ENCODE measurements at places on chromosomes 3 and 15. TPM values are rescaled to one million over a fixed set of nuclear protein-coding genes. Genes with fewer than 3 reads are reported as not detected.

- DNase-seq: no peak
Observed at GRCh38 chr3:195159117-195159813, 111.7 kb downstream of the XXYLT1 start.

GRCh38 chr3:156300929-156301840 lies 180.8 kb downstream of the KCNAB1 start:
- no peak for DNase-seq

GPR62 gene
- total RNA-seq: not detected

ENTPD3 gene
- not detected for total RNA-seq

C3orf49 gene
- not detected for total RNA-seq

GOLGA8R gene
- 1.8 TPM for total RNA-seq

CPN2 gene
- not detected for total RNA-seq

TIMP4 gene
- total RNA-seq: 6.1 TPM

DNA sequence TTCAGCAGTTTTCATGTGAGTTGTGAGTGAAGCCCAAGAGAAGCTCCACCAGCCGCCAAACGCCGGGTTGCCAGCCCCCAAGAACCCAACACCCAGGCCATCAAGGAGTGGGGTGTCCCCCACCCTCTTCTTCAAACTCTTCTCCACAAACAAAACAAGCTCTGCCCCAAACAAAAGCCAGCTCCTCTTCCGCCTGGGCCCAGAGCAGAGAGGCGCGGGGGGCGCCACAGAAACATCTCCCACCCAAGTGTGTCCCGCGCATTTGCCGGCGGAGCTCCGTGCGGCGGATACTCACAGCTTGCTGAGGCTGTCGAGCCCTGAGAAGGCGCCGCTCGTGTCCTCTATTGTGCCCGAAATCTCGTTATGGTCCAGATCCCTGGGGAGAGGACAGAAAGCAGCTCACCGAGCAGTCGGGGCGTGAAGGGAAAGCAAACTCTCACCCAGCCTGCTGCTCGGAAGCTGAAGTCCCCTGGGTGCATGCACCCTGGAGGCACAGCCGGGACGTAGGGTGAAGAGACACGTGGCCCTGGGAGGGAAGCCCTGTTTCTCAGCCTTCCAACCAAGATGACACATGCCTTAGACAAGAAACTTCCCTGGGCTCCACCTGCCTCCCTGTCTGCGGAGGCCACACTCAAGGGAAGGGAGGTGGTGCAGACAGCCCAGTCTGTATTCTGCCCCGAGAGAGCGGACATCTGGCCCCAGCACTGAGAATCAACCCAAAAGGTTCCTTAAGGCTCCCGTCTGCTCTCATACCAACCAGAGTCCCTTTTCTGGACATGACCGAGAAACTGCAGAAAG lies 95.7 kb downstream of the LRIG1 start:
- DNase-seq: no peak

DNA sequence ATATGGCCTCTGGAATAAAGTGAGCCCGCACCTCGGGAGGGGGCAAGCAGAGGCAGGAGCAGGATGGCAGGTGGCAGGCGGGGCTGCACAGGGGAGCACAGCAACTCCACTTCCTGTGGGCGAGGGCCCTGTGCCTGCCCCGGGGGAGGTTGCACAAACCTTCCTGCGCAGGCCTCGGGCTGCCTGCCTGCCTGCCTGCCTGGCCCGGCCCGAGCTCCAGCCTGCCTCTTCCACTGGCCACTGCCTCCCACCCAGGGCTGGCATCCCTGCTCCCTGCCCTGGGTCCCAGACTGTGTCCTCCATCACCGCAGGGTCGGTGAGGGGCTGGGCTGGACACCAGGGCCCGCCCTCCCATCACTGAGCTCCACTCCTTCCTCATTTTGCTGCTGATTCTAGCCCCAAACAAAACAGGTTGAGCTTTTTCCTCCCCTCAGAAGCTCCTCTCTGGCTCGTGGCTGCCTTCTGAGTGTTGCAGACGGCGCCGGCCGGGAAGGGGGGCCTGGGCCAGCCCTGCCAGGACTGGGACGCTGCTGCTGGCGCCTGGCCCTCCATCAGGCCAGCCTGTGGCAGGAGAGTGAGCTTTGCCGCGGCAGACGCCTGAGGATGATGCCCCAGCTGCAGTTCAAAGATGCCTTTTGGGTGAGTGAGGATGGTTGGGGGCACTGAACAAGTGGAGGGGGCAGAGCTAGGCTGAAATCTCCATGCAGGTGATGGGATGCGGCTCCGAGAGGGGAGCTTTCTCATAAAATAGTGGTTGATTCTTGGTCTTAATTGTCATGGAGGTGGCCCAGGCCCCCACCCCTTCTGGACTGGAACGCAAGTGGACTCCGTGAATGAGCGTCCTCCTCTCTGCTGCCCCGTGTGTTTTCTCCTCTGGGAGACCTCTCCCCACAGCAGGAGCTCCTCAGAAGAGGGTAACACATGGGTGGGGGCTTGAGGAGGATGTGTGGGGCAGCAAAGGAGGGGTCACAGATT lies at the start of gene PSTPIP1:
PSTPIP1 (plus strand) TSS at position 156 of the 975 bp plus-strand sequence; CDS start at position 604, 448 bp downstream.
- no peak for DNase-seq

GRCh38 chr15:36252146-36252711 lies 327.2 kb upstream of the CDIN1 start:
- DNase-seq: no peak

- DNase-seq: no peak
Observed at GRCh38 chr15:72037321-72037720, 80.6 kb downstream of the MYO9A start.

GRCh38 chr3:126103121-126104027 lies 19.4 kb upstream of the SLC41A3 start:
- DNase-seq: no peak

- DNase-seq: no peak
Observed at GRCh38 chr3:116586285-116586944, 123.2 kb upstream of the TUSC7 start.

DNA sequence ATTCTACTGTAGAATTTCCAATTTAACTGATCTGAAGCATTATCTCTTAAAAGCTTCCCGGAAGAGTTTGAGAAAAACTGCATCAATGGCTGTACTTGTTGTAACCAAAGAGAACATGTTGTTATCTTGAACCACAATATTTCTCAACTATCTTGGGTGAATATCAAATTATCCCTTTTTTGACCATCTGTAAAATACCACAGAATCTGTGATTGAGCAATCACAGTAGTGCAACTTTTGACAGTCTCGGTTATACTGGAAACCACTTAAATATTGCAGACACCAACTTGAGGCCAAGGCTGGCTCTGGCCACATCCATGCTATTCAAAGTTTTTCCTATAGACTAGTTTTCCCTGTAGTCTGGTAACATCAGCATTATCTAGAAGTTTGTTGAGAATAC lies 842.8 kb upstream of the EPHA6 start:
- DNase-seq: no peak

- DNase-seq: peak; percentile 40
Observed at GRCh38 chr3:107574650-107575049, 51.9 kb downstream of the BBX start.

DNA sequence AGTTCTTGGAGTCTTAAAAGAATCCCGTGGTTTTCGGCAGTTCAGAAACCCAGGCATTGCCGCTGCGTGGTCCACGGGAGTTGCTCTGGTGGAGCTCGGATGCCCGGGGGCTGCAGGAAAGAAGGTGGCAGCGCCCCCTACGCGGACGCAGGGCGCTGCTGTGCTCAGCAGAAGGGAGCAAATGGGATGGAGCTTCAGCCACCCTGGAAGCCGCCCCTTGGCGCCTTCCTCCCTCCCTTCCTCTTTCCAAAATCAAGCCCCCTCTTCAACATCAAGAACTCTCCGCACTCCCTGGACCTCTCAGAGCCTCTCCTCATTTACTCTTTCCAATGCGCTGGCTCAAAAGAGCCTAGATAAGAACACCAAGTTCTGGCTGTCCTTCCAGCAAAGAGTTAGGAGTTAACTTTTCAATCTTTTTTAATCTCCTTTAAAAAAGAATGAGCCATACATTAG lies 880 bp upstream of the CHRNA7 start:
- DNase-seq: no peak

DNA sequence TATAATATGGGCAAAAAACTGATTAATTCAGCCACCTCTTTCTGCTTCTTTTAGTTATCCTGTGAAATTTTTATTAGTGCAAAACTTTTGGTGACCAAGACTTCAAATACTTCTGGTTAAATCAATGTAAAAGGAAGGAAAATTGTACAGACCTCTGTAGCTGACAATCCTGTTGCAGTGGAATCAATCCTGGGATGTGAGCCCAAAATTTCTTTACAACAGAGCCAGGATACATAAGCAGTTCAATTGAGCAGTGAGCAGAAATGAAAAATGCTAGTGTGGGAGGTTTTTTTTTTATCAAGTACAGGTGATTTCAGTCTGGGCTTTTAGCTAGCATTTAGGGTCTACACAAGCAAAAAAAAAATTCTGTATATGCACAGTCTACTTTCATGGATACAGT lies 398.0 kb downstream of the OTOL1 start:
- DNase-seq: no peak

DNA sequence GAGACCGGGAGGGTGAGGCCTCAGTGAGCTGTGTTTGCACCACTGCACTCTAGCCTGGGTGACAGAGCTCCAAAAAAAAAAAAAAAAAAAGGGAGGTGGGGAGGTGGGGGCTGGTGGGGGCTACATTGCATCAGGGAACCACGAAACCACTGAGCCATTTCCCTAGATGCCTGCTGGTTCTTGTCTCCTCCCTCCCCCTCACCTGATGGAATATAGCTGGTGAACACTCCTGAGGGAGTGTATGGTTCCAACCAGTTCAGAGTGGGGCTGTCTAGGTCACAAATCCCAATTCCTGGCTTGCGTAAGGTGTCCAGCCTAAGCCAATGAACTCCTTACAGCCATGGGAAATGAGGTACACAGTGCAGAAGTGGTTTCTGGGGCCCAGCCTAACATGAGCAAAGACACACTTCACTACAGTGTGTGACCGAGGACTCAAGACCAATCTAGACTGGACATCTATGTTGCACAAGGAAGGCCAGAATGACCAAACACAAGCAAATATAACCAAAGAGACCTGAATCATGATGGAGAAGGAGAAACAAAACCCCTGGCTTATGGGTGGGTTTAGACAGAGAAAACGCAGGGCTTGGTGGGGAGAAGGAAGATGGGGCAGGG lies 39.1 kb upstream of the OSBPL11 start:
- no peak for DNase-seq

LAMB2 gene
- total RNA-seq: 192 TPM

- DNase-seq: no peak
Observed at GRCh38 chr15:60576044-60576443, 97.1 kb upstream of the ICE2 start.

DNA sequence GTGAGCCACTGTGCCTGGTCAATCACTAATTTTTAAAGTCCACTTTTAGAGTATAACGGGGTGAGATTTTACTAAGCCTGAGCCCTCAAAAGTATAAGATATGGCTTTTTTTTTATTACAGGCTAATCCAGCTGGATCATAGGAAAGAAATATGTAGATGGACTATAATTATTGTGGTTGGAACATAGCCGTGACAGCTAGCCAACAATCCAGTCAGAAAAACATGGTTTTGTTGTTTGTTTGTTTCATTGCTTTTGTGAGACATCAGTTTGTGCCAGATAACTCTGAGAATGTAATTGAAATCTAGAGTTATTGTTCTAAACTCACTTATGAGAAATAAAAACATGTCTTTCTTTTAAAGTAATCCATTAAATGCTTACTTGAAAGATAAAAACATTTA lies 37.3 kb upstream of the ATOSA start:
- no peak for DNase-seq

DNA sequence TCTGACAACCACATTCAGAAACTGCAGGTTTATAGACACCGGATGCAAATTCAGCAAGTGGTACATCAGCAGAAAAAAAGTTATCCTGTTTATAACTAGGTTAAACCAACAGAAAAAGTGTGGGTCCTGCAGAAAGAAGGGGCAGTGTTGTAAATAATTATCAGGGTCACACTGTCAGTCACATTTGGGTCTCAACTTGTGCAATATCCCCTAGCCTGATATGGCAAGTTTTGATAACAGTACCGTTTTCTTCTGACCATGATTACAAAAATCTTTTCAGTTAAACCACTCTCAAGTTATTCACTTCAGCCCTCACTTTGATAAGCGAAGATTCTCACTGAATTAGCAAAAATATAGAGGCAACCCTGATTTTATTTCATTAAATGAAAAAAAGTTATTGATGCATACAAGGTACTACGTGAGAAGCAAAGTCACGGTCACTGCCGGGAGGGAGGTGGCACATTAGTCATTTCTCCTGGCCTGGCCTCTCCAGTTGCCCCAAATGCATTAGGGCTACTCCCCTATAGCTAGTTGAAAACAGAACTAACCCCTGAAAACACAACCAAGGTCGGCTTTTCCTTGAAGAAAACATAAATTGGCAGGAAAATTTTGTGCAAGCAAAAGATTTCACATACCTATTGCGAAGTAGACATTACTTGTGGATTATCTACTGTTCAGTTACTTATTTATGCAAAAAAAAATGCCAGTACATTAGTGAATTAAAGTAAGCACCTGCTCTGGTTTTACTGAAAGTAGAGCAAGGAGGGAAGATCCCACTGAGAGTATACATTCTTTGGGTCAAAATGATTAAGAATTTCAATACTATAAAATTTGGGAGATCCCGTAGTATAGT lies 28.6 kb downstream of the IL5RA start:
- DNase-seq: no peak

GRCh38 chr3:161275919-161276318 lies 54.8 kb downstream of the NMD3 start:
- no peak for DNase-seq

MRPL46 gene
- 38.4 TPM for total RNA-seq

CTXN2 gene
- total RNA-seq: 0.05 TPM

DNA sequence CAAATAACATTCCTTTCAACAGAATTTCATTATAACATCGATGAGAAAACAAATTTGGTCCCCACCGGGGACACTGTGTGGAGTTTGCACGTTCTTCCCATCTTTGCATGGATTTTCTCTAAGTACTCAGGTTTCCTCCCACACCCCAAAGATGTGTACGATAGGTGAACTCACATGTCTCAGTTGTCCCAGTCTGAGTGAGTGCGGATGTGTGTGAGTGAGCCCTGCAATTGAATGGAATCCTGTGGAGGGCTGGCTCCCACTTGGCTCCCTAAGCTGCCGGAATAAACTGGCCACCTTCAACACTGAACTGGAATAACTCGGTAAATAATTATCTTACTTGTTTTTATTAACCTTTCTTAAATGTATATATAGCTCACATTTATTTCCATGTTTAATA lies 77.0 kb downstream of the TRANK1 start:
- DNase-seq: no peak

DNA sequence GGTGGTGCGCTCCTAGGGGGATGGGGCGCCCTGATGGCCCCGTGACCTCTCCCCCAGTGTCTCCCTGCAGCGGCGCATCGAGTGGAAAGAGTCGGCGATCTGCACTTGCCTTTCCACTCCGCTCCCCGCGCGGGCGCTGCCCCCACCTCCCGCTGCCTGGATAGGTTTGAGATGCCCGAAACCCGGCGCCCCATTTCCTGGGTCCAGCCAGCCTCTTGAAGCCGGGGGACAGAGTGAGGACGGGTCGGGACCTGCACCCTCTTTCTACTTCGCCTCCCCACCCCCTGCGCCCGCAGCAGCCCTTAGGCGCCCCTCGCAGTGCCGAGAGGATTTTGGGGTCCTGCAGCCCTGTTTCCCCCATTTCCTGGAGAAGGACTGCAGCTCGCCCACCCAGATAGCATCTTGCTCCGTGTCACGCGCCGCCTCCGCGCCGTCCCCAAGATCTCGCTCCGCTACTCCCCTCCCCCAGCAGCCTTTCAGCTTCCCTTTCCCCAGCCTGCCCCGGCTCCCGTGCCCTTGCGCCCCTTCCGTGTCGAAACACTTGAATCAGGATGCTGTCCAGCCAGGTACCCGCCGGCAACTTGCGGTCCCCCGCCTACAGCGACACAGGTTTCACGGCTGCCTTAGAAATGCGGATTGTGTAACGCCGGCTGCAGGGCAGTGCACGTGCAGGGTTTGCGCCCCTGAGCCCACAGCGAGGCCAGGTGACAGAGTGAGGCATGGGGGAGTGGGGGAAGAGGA lies 519 bp downstream of the ABHD6 start:
- DNase-seq: peak; percentile 30

ACAN gene
- not detected for total RNA-seq

GRCh38 chr3:183825456-183826161 lies at the start of gene MAP6D1:
TSS of gene MAP6D1 (minus strand) at chr3:183825577. CDS start at chr3:183825547, 30 bp downstream.
- peak; percentile 29 for DNase-seq
